ENCODE measurements at places on chromosomes 12 and 14.
A peak's percentile ranks its signal among the peaks of the same experiment; 100 is the strongest.

GRCh38 chr14:68281497-68281896, 461.9 kb downstream of the RAD51B start:
- DNase-seq: no peak

DNA sequence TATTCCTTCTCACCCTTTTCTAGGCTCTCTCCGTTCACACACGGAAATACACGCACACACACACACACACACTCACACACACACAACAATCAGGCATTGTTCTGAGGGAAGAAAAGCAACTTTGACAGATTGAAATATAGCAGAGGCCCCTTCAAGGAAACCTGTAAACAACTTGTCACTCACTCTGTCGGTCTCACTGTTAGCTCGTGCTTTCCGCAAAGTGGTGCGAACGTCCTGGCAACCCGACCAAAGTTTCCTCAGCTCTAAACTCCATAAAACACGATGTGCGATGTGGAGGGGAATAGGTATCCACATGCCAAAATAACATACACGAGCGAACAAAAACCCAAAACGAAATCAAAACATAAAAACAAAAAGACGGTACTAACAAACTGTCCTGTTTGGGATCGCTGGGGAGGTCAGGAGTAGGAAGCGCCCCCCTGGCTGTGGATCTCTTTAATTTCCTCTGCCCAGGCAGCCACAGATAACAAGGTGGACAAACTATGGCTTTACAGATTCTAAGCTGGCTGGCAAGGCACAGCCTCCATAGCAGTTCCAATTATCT, 822 bp upstream of the SOX5 start:
- DNase-seq: no peak

DNA sequence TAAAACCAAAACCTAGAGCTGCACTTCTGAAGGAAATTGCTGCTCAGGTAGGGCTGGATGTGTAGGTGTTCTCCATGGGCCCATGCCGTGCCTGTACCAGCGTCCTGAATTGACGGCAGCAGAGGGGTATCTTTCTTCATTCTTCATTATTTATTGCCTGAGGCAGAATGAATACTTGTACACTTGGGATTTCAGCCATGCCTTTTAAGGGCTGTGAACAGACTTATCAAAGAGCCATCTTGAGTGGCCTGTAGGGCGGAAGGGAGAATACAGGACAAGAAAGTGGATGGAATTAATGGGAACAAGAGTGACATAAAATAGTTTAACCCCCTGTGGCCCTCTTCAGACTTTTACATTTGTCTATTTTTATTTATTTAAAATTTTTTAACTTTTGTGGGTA, 61.4 kb downstream of the RASSF3 start:
- DNase-seq: no peak

GRCh38 chr14:92413379-92413778, 90.4 kb downstream of the SLC24A4 start:
- no peak for DNase-seq

DNA sequence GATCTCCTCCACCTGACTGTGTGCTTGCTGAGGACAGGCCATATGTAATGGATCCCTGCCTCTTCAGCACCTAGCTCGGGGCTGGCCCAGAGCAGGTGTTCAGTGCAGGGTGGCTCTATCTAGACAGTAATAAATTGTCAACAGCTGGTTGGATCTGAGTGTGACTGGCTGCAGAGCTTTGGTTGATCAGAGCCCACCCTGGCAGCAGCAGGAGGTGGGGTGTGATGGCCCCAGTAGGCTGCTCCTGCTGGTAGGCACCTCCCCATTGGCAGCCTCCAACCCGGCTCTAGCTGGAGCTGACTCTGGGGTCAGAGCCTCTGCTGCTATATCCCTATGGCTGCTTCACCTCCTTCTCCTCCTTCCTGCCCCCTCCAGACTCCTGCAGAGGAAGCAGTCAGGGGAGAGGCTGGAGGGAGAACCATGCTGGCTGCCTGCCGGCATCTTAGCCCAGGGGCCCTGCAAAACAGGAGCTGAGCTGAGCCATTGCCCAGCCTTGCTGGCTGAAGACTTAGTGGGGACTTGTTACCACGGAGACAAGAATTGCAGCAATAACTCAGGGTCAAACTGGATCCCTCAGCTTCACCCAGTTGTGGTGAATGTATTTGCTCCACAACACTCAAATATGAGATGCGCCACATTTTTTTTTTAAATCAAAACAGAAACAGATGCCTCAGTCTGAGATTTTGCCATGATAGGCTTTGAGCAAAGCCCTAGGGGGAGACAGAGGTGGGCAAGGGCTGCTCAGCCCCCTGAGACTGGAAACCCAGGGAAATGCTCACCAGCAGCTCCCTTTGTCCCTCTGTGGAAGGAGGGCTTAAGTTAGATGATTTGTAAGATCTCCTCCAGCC, 22.2 kb downstream of the TMEM63C start:
- DNase-seq: no peak

- no peak for DNase-seq
Observed at GRCh38 chr14:103540821-103541708, 12.1 kb downstream of the TRMT61A start.

GRCh38 chr14:73599499-73599898, 7.8 kb downstream of the ACOT4 start:
- DNase-seq: no peak

DNA sequence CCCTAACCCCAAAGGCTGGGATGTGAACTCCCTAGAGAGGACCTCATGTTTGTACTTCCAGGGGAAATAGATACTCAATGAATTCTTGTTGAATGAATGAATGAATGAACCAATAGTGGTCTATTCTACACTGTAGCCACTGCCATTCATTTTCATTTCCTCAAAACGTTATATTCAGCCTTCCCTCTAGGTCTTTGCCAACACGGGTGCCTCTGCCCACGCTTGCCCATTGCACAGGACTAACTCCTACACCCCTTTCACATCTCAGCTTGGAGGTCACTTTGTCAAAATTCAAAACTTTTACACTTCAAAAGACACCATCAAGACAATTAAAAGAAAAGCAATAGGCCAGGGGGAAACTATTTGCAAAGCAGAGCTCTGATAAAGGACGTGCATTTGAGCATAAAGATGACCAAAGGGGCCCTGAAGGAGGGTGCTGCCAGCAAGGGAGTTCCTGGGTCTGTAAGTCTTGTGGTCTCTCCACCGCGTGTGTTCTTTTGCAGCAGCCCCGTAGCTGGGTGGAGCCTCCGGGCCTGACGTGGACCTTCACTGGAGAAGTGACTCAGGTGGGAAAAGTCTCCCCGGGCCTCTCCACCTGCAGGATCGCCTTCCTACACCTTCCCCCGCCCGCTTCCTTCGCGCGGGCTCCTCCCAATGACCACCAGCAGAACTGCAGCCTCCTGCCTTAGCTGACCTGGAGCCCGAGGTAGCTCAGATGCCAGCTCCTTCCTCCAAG, 31.5 kb downstream of the TMEM63C start:
- peak; percentile 77 for DNase-seq

DNA sequence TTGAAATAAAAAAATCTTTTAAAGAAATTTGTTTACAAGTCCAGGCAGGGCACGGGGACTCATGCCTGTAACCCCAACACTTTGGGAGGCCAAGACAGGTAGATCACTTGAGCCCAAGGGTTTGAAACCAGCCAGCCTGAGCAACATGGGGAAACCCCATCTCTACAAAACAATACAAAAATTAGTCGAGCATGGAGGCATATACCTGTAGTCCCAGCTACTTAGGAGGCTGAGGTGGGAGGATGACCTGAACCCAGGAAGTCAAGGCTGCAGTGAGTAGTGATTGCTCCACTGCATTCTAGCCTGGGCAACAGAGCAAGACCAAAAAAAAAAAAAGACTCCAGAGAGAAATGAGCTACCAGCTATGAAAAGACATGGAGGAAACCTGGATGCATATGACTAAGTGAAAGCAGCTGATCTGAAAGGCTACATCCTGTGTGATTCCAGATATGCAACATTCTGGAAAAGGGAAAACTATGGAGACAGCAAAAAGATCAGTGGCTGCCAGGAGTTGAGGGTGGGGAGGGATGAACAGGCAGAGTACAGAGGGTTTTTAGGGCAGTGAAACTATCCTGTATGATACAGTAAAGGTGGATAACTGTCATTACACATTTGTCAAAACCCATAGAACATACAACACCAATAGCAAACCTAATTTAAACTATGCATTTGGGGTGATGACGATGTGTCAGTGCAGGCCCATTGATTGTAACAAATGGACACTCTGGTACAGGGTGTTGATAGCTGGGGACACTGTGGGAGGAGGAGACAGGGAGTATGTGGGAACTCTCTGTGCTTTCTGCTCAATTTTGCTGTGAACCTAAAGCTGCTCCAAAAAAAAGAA, 59.9 kb downstream of the PRKAB1 start:
- DNase-seq: no peak

- no peak for DNase-seq
Observed at GRCh38 chr14:55141825-55142224, 12.8 kb downstream of the LGALS3 start.

DNA sequence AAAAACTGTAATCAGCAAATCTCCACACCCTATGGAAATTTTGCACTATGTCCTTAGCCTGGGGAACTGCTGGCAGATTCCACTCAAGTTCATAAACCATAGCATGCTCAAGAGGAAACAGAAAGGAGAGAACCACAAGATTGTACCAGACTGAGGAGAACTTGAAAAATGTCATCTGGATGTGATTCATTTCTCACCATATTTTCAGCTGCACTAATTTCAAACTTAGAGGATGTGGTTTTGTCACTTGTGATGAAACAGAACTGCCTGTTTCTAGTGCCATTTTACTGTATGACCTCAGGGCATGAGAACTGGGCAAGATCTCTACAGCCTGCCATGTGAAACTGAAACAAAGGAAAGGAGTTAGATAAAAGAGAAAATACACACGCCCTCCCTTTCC, 1493.1 kb upstream of the FLRT2 start:
- peak; percentile 45 for DNase-seq

- DNase-seq: no peak
Observed at GRCh38 chr12:123540899-123541662, 7.6 kb upstream of the RILPL1 start.

- no peak for DNase-seq
Observed at GRCh38 chr14:89317051-89317691, 99.9 kb downstream of the FOXN3 start.

DNA sequence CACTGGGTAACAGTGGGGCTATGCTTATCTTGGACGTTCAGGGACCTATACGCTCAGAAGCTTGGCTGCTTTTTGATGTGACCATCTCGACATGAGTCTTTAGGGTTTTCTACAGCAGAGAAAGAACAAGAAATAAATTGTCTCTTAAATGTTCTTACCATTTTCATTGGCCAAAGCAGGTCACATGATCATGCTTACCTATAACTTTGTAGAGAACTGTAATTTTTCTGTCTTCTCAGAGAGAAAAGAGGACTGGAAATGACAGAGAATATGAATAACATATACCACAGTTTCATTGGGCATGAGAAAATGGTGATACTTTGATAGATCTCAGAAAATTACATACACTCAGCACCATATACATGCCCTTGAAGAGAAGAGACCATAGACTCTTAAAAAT, 390.9 kb downstream of the NRXN3 start:
- no peak for DNase-seq

DNA sequence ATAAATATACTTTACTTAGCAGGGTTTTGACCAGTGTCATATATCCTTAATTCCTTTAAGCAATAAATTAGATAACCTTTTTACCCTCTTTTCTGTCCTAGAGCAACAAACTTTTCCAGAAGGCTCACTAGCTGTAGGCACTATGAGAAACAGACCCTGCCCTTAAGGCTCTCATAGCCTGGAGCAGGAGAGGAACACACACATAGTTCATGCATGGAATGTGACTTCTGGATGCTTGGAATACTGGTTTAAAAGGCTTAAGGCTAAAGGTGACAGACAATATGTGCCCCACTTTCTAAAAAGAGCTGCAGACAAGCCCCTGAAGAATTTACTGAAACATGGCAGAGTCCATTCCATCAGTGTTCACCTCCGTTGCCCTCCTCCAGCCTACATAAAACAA, 237.2 kb downstream of the TTC8 start:
- no peak for DNase-seq

DNA sequence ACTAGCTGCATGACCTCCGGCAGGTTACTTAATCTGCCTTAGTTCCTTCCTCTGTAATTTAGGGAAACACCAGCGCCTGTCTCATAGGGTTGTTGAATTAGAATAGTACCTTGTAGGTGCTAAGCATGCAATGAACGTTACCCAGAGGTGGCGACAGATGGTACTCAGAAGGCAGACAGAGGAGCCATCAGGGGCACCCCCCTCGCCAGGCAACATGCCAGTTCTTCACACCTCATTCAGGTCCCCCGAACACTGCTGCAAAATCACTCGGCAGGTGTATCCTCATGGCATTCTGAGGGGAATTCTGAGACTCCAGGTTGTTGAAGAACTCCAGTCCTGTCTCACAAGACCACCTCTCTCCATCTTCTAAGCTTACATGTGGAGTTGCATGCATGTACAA, 10.1 kb downstream of the ISM2 start:
- no peak for DNase-seq

DNA sequence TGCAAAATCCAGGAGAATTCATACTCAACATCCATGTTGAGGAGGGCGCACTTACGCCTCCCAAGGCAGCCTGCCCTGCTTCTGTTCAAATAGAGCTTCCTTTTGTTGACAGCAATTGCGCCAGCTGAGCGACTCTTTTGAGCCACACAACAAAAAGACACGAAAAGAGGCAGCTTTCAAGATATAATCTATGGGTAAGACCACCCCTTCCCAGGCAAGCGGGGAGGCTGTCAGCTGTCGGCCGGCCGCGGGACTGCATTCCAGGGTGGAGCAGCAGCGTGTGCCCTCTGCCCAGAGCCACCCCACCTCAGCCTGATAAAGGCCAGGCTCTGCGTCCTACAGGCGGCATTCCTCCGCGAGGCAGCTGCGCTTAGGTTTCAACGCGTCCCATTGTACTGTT, 15.8 kb upstream of the STAB2 start:
- DNase-seq: no peak

GRCh38 chr12:28708918-28709371, 440.1 kb upstream of the FAR2 start:
- no peak for DNase-seq

GRCh38 chr14:99971941-99972747, 93.1 kb upstream of the EVL start:
- DNase-seq: peak; percentile 37

DNA sequence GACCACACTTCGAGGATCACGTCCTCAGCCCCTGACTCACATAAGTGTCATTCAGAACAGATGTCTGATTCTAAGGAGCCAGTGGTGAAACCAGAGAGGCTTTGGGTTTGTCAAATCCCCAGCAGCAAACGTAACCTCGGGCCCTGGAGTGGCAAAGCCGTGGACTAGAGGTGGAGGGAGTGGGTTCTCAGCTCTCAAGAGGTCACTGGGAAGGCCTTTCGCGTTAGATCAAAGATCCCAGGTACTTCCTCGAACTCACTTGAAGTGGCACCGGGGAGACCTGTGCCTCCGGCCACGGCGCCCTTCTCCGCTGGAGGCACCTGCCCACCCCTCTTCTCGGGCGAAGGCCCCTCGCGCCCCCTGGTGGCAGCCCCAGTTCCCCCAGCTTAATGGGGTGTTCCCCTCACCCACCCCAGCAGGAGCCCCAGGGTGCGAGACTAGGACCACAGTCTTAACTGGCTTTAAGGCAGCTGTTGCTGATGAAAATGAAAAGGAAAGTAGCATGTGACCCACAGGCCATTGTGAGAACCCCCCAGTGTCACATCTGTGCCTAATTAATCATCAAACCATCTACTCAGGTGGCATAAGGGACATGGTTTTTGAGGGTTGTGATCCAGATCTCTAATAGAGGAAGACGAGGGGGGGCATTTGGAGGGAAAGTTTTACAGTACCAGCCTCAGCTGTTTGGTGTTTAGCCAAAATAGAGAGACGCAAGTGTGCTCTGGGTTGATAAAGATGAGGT, 672 bp upstream of the ESR2 start:
- peak; percentile 98 for DNase-seq

Measured in HTR-8/SVneo (cell line).